ENCODE measurements at places on chromosomes 4 and X.

DNA sequence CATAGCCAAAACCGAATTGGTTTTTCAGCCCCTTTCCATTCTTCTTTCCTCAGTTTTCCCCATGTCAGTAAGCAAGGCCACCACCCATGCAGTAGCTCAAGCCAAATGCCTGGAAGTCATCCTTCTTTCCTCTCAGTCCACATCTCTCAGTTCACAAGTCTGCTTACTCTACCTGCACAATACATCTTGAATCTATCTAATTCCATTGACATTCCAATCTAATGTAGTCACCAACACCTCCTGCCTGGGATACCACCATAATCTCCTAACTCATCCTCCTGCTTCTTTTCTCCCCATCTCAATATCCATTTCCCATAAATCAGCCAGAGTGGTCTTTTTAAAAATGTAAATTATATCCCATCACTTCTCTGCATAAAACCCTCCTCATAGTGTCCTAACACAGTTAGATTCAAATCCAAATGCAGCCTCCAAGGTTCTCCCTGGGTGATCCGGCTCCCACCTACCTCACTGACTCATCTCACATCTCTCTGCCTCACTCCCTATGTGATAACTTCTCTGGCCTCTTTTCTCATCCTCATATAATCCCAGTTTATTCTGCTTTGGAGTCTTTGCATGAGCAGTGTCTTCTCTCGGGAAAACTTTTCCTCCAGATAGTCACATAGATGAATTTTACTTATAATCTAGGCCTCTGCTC lies 26.9 kb downstream of the KCNIP4 start:
- DNase-seq = no peak

- no peak for DNase-seq
These were observed 231.9 kb upstream of the INTU start for GRCh38 chr4:127400731-127401346.

GRCh38 chr4:140439644-140440142 lies 12.2 kb upstream of the CLGN start:
- no peak for DNase-seq

DNA sequence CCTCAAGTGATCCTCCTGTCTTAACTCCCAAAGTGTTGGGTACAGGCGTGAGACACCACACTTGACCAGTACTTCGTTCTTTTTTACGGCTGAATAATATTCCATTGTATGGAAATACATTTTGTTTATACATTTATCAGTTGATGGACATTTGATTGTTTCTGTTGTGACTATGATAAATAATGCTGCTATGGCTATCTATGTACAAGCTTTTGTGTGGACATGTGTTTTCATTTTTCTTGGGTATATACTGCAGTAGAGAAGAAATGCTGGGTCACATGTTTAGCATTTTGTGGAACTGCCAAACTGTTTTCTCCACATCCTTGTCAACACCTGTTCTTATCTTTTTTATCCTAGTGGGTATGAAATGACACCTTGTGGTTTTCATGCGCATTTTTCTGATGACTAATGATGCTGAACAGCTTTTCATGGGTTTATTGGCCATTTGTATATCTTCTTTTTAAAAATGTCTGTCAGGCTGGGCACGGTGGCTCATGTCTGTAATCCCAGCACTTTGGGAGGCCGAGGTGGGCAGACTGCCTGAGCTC lies 37.3 kb downstream of the SAT1 start:
- no peak for DNase-seq

- DNase-seq = no peak
These were observed 36.0 kb downstream of the MED28 start for GRCh38 chr4:17650406-17650805.

- DNase-seq = no peak
These were observed 1226.5 kb downstream of the C4orf33 start for GRCh38 chr4:130322439-130322838.

DNA sequence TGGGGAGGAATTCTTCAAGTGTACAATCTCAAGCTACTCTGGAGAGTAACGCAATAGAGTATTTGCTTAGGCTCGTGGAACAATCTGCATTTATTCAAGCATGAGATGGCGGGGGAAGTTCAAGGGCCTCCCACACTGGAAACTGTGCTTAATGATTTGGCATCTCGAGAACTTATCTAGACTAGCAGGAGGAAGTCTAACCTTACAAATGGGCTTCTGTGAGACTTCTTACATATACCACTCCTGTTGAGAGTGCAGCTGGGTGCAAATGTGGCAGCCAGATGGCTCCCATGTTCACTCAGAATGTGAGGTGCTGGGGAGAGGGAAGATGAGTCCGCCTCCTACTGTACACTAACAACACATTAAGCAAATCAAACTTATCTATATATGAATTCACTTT lies 29.3 kb upstream of the PTPN13 start:
- no peak for DNase-seq

- no peak for DNase-seq
These were observed 675.4 kb downstream of the RAPGEF2 start for GRCh38 chr4:159778298-159778697.

DNA sequence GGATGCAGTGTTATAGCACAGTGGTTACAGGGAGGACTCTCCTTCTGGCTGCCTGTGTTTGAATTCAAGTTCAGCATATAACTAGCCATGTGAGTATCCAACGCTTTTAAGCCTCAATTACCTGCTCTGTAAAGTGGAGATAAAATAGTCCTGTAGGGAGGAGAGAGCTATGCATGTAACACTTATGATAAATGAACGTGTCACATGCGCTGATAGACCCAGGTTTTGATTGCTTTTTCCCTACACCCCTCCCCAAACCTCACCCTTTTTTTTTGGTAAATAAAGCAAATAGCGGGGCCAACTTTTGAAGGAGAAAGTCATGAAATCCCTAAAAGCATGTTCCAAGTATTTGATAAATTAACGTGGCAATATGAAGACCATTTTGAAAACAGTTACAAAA lies 20.4 kb upstream of the AMELX start:
- DNase-seq = no peak

GRCh38 chrX:121405826-121406225 lies 358.4 kb downstream of the GLUD2 start:
- no peak for DNase-seq

DNA sequence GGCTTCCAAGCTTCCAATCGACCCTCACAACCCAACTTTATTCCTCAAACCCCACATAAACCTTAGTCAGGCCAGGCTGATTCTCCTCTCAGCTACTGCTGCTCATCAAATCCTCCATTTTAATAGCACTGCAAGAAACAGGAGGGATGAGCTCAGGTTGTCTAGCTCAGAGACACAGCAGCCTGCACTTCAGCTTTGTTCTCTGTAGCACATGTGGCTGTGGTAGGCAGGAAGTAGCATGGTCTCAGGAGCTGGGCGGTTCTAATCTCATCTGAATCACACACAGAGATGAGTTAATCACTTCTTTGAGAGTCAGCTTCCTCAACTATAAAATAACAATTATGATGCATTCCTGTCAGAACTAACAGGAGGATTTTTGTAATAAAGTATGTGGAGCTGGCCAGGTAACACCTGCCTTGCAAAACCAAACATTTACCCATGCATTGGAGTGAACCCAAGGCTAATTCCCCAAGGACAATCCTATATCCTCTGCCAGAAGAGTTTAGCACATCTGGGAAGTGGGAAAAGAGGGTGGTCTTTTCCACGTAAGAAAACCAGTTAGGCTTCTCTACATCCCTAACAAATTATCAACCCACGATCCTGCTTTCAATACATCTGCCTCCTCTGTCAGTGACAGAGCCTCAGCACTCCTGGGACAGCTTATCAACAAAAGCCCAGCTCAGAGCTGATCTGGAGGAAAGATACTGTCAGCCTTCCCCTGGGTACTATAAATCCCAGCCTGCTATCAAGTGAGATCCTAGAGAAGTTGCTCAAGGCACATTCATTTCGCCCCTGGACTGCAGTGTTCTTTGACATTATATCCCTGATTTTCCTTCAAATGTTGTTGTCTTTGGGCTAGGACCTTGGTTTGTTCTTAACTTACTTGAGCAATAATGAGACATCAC lies 32.8 kb downstream of the ELOVL6 start:
- peak; percentile 25 for DNase-seq

DNA sequence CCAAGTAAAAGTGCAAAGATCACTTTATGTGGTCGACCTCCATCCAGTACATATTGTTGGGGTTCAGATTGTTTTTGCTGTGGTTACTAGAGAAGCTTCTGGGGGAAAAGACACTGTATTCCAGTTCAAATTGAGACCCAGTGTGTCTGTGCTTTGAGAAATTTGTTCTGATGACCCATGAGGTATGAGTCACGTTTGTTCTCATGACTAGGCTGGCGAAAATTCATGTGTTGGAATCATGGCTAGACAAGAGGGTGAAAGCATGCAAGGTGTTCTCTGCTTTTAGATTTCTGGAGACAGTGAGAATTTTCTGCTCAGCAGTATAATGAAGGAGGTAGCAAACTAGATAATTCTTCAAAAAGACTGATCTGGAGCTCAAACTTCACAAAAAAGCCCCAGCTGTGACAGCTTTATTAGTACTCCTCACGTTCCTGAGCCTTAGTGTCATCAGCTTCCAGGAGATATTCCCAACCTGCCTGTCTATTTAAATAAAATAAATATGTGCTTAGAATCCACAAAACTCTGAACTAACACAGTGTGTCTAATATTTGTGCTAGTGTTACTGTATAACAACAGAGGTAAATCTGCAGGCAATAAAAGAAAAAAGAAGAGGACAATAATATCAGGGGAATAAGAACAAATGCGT lies 24.4 kb upstream of the FAM47B start:
- no peak for DNase-seq

DNA sequence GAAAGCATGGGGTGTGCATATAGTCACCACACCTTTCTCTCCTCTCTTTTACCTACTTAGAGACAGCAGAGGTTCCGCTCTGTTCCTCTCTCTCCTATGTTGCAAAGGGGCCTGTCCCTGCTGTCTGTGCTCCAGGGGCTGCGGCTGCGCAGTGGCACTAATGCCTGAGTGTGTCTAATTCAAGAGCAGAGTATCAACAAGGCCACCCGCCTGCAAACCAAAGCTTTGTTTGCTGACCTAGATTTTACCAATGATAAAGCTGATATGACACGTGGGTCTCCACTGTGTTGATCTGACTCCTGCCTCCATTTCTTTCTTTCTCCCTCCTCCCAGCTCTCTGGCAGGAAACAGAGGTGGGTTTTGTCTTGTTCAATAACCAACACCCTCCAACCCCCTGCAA lies 74.9 kb downstream of the NSG1 start:
- DNase-seq = no peak

- no peak for DNase-seq
These were observed 105.1 kb downstream of the ADGRA3 start for GRCh38 chr4:22410645-22411247.

GRCh38 chrX:20315140-20315539 lies 48.4 kb upstream of the RPS6KA3 start:
- DNase-seq = no peak

GRCh38 chrX:150365990-150366911 lies 3.1 kb downstream of the MAMLD1 start:
- DNase-seq = no peak

- DNase-seq = no peak
These were observed 379.8 kb downstream of the ZNF674 start for GRCh38 chrX:46165411-46165810.

DNA sequence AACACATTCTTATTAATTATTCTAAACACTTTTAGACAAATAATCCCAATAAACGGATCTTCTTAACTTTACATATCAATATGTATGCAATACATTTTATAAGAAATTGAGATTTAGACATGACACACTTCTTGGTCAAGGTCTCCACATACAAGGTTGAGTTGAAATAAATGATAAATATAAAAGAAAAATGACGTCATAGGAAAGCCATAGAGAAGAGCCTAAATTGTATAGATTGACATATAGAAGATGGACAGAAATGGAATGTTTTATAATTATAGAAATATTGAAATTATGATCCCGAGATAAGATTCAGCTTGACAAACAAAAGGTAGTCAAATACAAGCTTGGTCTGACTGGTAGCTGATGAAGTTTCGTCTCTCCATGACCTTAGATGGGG lies 87.4 kb downstream of the RNF150 start:
- no peak for DNase-seq

DNA sequence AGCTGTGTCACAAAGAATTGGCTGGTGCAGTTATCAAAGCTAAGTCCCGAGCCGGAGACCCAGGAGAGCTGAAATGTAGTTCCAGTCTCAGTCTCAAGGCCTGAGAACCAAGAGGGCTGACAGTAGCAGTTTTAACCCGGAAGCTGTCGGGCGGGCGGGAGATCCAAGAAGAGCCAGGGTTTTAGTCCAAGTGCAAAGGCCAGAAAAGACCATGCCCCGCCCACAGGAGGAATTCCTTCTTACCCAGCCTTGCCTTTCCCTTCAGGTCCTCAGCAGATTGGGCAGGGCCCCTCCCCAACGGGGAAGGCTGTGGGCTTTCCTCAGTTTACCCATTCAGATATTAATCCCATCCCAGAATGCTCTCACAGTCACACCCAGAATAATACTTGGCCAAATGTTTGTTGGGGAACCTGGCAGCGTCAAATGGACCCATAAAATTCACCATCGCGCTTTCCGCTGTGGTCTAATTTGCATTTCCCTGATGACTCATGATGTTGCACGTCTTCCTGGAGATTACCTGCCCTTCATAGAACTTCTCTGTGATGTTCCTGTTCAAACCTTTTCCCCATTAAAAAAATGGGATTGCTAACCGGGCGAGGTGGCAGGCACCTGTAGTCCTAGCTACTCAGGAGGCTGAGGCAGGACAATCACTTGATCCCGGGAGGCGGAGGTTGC lies 16.2 kb downstream of the MAEA start:
- no peak for DNase-seq

- no peak for DNase-seq
These were observed 176.2 kb upstream of the TACR3 start for GRCh38 chr4:103895876-103896465.

DNA sequence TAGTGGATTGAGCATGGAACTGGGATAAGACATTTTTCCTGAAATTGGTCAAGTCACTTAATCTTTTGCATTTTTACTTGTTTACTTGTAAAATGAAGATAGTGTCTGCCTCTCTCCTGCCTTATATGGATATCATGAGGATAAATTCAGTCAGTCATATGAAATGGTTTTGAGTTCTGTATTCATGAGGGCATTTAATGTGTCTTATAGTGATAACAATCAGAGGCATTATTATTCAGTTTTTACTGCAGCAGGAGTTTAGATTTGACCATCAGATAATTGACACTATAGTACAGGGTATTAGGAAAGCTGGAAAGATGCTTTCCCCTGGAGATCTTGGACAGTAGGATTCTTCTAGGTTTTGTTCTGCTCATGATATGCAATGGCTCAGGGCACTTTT lies 26.0 kb downstream of the NPNT start:
- no peak for DNase-seq

DNA sequence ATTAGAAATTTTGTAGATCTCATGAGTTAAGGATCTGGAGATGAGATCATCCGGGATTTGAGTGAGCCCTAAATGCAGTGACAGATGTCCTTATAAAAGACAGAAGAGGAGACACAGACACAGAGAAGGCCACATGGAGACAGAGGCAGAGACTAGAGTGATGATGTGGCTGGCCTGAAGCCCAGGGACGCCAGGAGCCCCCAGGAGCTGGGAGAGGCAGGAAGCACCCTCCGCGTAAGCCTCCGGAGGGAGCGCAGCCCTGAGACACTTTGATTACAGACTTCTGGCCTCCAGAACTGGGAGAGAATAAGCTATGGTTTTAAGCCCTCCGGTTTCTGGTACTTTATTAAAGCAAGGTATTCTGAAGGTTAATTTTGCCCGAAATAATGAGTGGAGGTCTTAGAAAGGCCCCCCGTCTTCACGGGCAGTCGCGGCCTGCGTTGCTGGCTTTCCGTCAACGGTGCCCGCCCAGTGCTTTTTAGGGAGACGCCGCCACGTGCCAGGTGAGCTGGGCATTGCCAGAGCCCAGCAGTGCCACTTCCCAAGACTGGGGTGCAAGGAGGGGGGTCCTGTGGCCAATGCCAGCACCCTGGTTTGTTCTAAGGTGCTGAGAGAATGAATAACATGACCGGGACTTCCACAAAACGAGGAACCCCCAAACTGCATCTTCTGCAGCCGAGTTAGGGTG lies 8.1 kb downstream of the DHRSX start:
- DNase-seq = no peak

Measured in activated CD4-positive, alpha-beta T cell treated with anti-CD3 and anti-CD28 coated beads for 24 hours (primary cell).